ENCODE measurements at places on chromosomes 4 and X.

- DNase-seq, result no peak
Measured at GRCh38 chrX:72478853-72479252, 93.8 kb downstream of the HDAC8 start.

- no peak for DNase-seq
Measured at GRCh38 chrX:156000361-156000926, 2.9 kb downstream of the IL9R start.

- no peak for DNase-seq
Measured at GRCh38 chrX:111877681-111878080, 1.7 kb downstream of the TRPC5OS start.

GRCh38 chr4:2172161-2172560 is 69.8 kb downstream of the HAUS3 start:
- DNase-seq, result no peak

- no peak for DNase-seq
Measured at GRCh38 chr4:146978641-146979040, 33.0 kb upstream of the TTC29 start.

GRCh38 chrX:134711135-134711921 is 53.1 kb upstream of the PLAC1 start:
- no peak for DNase-seq

DNA sequence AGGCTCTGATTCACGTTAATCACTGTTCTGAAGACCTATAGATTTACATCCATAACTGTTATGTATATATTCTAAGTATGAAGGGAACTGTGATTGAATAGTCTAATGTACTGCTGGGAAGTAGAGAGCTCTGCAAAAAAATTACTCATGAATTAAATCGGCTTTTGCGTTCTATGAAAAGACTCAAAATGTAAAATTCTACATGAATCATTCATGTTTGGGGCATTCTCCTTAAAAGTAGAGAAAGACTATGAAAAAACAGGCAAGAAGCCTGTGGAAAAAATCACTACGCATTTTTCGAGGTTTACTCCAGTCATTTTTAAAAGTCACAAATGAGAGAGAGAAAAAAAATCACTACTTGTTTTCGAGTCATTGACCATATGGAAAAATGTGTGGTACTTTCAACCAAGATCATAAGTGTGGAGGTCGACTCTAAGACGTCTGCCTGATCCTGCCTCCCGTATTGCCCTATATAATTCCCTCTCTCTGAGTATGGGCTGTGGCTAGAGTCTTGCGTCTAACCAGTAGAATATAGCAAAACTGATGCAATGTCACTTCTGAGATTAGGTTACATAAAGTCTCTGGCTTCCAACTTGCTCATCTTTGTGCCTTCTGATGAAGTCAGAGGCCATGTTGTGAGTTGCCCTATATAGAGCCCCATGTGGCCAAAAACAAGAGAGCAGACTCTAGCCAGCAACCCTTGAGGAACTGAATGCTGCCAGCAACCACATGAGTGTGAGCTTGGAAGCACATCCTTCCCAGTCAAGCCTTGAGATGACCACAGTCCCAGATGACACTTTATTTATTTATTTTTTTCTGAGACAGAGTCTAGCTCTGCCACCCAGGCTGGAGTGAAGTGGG is 32.1 kb upstream of the VEGFD start:
- DNase-seq, result no peak

Measured in fibroblast of the conjunctiva (primary cell).